ENCODE measurements at places on chromosomes 4 and X. TPM values are rescaled to one million over a fixed set of nuclear protein-coding genes. Genes with fewer than 3 reads are reported as not detected.

- DNase-seq, result no peak
Observed at GRCh38 chr4:153476829-153477574, 10.8 kb downstream of the TMEM131L start.

DNA sequence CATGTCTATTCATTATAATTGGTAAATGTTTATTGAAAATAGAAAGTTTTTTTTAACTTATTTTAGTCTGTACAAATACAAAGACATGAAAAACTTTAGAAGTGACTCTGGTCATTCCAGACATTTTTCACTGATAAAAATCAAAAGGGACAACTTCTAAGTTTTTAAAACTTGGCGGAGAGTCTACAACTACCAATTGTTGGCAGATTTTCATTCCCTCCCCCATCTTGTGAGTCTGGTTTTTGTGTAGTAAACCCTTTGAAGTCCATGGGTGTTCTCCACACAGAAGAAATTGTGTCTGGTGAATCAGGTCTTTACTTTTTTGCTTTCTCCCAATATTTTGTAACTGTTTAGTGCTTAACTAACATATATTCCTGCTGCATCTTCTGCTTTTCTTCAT is 336.5 kb downstream of the PDGFC start:
- no peak for DNase-seq

DNA sequence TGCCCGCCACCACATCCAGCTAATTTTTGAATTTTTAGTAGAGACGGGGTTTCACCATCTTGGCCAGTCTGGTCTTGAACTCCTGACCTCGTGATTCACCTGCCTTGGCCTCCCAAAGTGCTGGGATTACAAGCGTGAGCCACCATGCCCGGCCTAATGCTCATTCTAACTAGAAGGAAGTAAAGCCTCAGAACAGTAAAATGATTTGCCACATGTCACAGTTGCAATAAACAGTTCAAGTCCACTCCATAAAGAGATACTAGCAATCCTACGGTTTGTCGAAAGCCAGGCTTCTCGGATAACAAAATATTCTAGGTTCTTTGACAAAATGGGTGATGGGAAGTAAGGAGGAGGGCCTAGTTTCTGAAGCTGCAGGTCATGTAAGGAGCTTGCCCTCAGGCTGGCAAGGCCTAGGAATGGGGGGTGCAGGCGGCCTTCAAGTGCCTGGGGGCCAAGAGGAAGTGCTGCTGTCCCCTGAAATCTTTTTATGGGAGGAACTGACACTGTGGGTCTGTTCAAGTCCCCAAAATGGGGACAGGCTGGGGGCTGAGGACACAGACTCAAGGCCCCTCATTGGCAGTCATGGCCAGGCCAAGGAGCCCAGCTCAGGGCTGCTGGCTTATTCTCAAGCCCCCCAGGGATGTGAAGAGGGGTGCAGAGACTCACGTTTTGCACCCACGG is 31.8 kb upstream of the ACSL1 start:
- DNase-seq, result no peak

DNA sequence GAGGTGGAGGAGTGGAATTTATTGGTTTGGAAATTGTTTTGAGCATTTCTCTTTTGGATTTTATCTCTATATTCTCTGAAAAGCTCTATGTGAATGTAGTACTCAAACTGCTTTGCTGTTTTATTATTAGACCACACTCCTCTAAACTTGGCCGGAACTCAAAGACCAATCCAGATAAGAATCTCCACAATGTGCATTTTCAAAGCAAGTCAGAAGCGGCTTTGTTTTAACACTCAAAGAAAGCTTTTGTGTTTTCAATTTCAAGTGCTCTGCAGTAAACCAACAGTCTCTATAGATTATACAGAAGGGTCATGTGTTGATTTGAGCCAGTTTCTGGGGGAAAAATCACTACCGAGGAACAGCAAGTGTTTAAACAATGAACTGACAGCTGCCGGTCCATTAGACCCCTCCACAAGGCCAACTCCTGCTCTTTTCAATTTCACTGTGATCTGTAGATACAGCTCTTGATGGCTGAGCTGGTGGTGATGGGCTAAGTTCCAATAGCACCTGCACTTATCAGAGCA is 79.4 kb downstream of the FTHL17 start:
- DNase-seq, result no peak

DNA sequence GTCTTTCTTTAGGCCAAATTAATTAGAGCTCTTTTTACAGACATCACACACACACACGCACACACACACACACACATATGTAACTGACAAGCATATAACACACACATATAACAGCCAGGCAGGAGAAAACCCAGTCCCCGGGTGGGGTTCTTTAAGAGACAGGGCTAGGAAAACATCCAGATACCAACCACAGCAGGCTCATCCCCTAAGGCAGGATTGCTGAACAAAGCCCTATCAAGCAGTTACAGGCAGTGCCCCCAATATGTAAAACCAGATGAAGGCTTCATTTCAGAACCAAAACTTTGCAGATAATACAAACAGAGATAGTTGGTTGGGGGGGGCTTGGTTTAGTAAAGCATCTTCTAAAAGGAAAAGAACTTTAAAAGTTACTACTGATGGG is 18.0 kb upstream of the FAM47E start:
- DNase-seq, result no peak

- no peak for DNase-seq
Observed at GRCh38 chr4:94540476-94540875, 88.7 kb downstream of the PDLIM5 start.

DNA sequence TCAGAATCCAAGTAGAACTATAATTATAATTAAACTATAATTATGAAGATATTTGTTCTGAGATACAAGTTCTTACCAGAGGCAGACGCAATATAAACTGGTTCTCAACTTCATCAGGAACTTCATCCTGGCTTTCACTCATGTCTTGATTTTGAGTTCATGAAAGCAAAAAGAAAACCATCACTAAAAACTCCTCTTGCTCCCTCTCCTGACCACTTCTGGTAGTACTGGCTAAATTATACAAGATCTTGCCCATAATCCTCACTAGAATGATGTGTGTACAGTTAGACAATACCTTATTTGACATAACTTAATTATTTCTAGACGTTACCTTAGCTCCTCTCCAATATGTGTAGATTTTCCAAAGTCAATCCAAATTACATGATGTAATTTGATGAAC is 3.7 kb downstream of the TAF7L start:
- no peak for DNase-seq

GRCh38 chr4:106671716-106672115 is 303.1 kb upstream of the GIMD1 start:
- DNase-seq, result no peak

- no peak for DNase-seq
Observed at GRCh38 chr4:38381788-38382187, 282.2 kb upstream of the KLF3 start.

GRCh38 chrX:113473418-113473817 is 632.8 kb upstream of the AMOT start:
- no peak for DNase-seq

Gene MID2
- 10.5 TPM for polyA plus RNA-seq

Gene NRK
- polyA plus RNA-seq, result 20.4 TPM

Gene NEUROG2
- not detected for polyA plus RNA-seq

Gene SMIM10
- polyA plus RNA-seq, result 11.6 TPM

Measured in left renal pelvis (tissue), 4 donors.